ENCODE measurements at places on chromosomes 5 and 9.

DNA sequence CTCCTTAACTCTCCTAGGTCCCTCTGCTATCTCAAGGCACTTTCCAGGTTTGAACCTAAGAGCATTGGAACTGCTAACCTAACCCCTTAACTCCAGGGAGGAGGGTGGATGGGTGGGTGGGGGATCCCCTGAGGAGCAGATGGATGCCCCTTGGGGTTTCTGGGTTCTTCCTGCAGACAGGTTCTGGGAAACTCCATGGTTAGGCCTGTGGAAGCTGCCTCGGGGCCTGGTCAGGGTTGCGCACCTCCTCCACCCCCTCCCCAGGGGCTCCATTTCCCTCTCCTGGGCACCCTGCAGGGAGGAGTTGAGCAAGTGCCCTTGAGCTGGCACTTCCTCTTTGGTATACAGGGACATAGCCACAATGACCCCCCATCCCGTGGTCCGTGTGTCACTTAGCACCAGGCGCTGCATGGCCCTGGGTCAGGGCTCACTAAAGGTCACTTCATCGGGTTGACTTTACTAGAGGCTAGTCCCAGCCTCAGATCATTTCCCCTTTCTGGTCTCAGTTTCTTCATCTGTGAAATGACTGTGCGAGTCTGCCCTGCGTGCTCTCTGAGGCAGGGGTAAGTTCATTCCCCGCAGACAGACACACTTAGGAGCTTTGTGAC lies 16.0 kb downstream of the CXXC5 start:
- no peak for DNase-seq

DNA sequence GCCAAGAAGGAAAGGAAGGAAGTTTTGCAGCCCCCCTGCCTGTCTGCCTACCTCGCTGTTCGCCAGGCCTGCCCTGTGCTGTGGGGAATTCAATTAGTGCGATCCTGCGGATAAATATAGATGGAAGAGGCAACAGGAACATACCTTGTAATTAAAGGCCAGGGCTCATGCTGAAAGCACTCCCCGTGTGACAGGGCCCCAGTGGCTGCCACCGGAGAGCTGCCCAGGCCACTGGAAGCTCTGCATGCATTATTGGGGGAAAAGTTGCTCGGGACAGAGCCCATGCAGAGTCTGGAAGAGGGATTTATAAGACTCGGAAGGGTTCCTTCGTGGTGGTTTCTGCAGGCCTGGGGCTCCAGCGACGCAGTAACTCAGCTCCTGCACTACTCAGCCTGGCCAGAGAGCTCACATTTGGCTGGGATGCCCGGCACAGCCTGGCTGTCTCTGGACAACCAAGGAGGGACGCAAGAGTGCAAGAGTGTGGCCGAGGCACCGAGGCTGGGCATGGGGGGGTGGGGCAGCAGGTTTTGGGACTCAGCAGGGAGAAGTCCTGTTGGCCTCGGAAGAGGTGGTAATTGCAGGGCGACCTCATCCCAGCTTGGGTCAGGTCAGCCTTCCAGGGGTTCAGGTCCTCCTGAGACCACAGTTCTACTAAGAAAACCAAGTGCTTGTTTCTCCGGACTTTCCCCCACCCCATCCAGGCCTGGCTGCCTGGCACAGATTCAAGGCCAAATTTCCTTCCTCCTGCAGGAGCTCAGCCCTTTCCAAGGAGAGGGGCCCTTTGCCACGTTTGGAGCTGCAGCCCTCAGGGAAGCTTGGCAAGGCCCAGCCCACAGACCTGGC lies 68.1 kb upstream of the GGTA1 start:
- DNase-seq: no peak

DNA sequence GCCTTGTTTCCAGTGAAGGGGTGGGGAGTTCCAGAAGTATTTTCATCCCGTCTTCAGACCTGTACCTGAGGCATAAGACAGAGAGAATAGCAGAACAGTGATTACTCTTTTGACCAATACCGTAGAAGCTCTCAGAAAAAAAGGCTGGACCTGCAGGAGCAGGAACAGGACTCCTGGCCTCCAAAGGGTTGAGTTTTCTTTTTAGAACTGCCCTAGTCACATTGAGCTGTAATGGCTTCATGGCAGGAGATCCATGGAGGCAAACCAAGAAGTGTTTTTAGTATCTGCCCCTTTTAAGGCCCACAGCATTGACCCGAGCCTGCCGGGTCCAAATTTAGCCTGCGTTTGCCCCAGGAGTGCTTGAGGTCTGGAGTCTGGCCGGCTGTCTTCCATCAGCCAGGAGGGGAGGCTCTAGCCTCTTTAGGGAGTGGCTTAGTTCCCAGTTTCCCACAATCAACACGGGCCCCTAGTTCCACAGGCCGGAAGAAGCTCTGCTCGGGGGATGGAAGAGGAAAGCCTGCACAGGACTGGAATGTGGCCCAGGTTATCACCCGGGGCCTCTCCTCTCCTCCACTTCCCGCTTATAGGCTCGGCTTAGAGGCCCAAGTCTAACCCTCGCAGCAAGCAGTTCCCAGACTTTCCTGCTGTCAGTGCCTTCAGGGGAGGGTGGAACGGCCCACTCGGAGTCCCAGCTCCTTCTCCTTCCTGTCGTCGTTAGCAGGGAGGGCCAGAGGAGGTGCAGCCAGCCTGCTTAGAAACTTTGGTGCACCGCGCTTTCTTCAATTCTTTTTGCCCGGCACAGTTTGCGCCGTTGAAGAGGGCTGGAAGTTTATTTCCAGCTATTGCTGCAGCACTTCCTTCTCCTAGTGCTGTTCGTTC lies 80.7 kb downstream of the C9orf152 start:
- no peak for DNase-seq

- DNase-seq: no peak
These were observed 1.7 kb upstream of the HBEGF start for GRCh38 chr5:140348104-140348503.

Data from stimulated activated CD8-positive, alpha-beta memory T cell treated with anti-CD3 and anti-CD28 coated beads, Interleukin-7, amount 100 ng/mL, for 1 hour (primary cell).